ENCODE measurements at places on chromosomes 16 and 17. TPM values are rescaled to one million over a fixed set of nuclear protein-coding genes. Genes with fewer than 3 reads are reported as not detected.

The NOXO1 gene
- total RNA-seq, result 0.12 TPM

The KRTAP4-4 gene
- not detected for total RNA-seq

The CES4A gene
- 6.8 TPM for total RNA-seq

The KRTAP1-1 gene
- not detected for total RNA-seq

The KRT25 gene
- total RNA-seq, result not detected

The HSD17B1 gene
- total RNA-seq, result 0.81 TPM

The MPV17L gene
- 1.1 TPM for total RNA-seq

The CTF1 gene
- total RNA-seq, result 5.8 TPM

The LIMD2 gene
- total RNA-seq, result 6.8 TPM

The MTMR4 gene
- total RNA-seq, result 95.3 TPM

The CDH1 gene
- 3.2 TPM for total RNA-seq

The FAM20A gene
- 8.1 TPM for total RNA-seq

The TP53TG3C gene
- not detected for total RNA-seq

The KRT40 gene
- not detected for total RNA-seq

Data from hair follicle dermal papilla cell (primary cell).